CD8-positive, alpha-beta memory T cell (primary cell): ENCODE measurements at places on chromosomes 5 and 9.

DNA sequence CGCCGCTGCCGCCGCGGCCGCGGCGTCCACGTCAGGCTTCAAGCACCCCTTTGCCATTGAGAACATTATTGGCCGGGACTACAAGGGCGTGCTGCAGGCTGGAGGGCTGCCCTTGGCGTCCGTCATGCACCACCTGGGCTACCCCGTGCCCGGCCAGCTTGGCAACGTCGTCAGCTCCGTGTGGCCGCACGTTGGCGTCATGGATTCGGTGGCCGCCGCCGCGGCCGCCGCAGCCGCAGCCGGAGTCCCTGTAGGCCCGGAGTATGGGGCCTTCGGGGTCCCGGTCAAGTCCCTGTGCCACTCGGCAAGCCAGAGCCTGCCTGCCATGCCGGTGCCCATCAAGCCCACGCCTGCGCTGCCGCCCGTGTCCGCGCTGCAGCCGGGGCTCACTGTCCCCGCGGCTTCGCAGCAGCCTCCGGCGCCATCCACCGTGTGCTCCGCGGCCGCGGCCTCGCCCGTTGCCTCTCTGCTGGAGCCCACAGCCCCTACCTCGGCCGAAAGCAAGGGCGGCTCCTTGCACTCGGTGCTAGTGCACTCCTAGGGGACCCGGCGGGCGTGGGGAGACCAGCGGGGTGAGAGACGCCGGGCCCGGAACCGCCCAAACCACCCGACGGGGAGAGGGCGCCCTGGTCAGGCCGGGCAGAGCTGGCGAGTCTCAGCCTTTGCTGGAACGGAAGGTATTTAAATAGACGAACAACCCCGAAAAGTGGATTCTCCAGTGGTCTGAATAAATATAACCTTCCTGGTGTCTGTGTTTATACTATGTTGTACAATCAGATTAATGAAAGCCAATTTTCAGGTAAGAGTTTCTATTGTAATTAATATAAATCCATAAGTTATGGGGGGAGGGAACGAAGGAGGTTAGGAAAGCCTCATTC, 1.2 kb downstream of the FOXB2 start:
- no peak overlapping the region for H3K27ac ChIP-seq
- H3K36me3 ChIP-seq = no peaks in the 10 kb centered on the region
- no peak overlapping the region for H3K4me3 ChIP-seq

- no peaks in the 10 kb centered on the region for H3K36me3 ChIP-seq
- DNase-seq = no peak
- H3K4me1 ChIP-seq = no peaks in the 10 kb centered on the region
Measured at GRCh38 chr9:90433398-90433941, 209.2 kb downstream of the DIRAS2 start.

DNA sequence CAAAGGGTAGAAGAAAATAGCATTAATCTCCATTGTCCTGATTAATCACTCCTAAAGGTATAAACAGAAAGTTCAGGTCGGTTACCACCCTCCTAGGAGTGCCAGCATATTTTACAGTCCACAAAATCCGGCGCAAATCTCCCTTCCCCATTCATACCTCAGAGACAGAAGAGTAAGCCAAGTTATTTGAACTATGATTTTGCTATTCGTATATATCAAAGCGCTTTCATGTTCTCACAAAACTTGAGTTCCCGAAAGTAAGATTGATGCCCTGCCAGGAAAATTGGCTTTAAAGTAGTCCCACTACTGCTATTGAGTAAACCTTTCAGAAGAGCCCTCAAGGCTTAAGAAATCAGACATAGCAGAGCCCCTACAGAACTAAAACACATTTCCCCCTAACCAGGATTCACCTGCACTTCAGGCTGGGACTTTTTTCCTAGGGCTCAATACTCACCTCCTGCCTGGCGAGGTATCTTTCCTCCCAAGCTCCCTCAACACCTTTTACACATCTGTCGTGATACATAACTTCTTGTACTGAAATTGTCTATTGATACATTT, 21.8 kb upstream of the TRIM36 start:
- no peak for DNase-seq
- H3K4me1 ChIP-seq = no peaks in the 10 kb centered on the region
- H3K27me3 ChIP-seq = no peaks in the 10 kb centered on the region
- H3K36me3 ChIP-seq = no peaks in the 10 kb centered on the region

GRCh38 chr5:64331597-64332277, 166.1 kb downstream of the RNF180 start:
- H3K27ac ChIP-seq = no peak overlapping the region
- no peaks in the 10 kb centered on the region for H3K4me1 ChIP-seq
- DNase-seq = no peak
- no peaks in the 10 kb centered on the region for H3K27me3 ChIP-seq
- no peaks in the 10 kb centered on the region for H3K36me3 ChIP-seq
- no peak overlapping the region for H3K4me3 ChIP-seq

- peaks cover 49% of the 10 kb centered on the region for H3K4me1 ChIP-seq
- peak overlapping the region; percentile 99 for H3K27ac ChIP-seq
- DNase-seq = peak; percentile 82
- peak overlapping the region; percentile 86 for H3K4me3 ChIP-seq
- no peaks in the 10 kb centered on the region for H3K27me3 ChIP-seq
Measured at GRCh38 chr5:50667653-50668595, 1.5 kb downstream of the PARP8 start.

DNA sequence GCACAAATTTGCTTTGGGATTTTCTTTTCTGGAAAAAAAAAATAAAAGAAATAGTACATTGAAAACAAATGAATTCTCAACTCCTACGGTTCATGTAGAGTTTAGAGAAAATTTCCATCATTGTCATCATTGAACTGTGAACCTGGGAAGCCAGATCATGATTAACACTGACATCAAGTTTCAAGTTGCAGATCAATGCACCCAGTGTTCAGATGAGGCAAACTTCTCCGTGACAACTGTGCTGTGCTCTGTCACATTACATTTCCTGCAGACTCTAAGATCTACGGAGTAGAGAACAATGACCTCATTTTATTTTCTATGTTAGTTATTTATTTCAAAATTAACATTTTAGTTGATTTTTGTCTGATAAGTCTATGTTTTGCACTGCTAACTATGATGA, 99.7 kb downstream of the MAP1B start:
- no peaks in the 10 kb centered on the region for H3K27me3 ChIP-seq
- no peaks in the 10 kb centered on the region for H3K36me3 ChIP-seq
- DNase-seq = no peak
- H3K4me1 ChIP-seq = no peaks in the 10 kb centered on the region
- H3K4me3 ChIP-seq = no peak overlapping the region

- no peaks in the 10 kb centered on the region for H3K36me3 ChIP-seq
- H3K4me3 ChIP-seq = no peak overlapping the region
- H3K4me1 ChIP-seq = no peaks in the 10 kb centered on the region
- H3K27me3 ChIP-seq = peaks cover 4% of the 10 kb centered on the region
- H3K27ac ChIP-seq = no peak overlapping the region
Measured at GRCh38 chr5:140926443-140927227, 536 bp downstream of the PCDHAC1 start.

- no peaks in the 10 kb centered on the region for H3K36me3 ChIP-seq
- H3K4me1 ChIP-seq = no peaks in the 10 kb centered on the region
- no peaks in the 10 kb centered on the region for H3K27me3 ChIP-seq
- H3K27ac ChIP-seq = no peak overlapping the region
Measured at GRCh38 chr5:154236536-154237375, 46.2 kb downstream of the GALNT10 start.

DNA sequence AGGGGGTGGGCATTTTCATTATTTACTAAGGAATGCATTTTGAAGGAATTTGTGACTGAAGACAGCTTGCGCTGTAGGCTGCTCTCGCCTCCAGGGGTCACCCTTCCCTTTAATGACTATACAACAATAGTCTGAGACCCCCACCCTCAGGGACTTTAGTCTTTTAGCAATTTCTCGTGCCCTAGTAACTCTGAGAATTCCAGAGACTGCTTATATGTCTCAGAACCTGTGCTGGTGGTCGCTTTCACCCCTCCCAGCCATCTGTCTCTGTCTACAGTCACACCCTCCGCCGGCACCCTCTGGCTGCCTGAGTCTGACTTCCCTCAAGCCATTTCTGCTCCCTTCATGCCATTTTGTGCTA, 671.4 kb downstream of the NR2F1-AS1 start:
- H3K27ac ChIP-seq = no peak overlapping the region
- H3K4me1 ChIP-seq = no peaks in the 10 kb centered on the region
- H3K36me3 ChIP-seq = no peaks in the 10 kb centered on the region
- no peak overlapping the region for H3K4me3 ChIP-seq

DNA sequence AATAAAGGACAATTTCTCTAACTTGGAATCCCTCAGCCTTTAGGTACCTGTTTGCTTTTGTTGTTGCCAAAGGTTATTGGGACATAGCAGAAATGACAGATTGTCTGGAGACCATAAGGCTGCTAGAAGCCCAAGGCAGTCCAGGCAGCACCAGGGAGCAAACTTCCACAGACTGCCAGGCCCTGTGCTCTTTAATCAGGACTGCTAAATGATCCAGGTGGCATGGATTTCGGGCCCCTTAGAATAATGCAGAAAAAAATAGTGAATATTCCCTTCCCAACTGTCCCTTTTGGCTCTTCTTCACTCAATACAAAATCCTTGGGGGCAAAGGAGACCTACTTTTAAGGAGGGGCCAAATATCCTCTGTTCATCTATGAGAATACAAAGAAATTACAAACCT, 73.9 kb downstream of the GABRA1 start:
- no peak overlapping the region for H3K4me3 ChIP-seq
- H3K27ac ChIP-seq = no peak overlapping the region
- H3K27me3 ChIP-seq = no peaks in the 10 kb centered on the region
- H3K4me1 ChIP-seq = no peaks in the 10 kb centered on the region
- DNase-seq = no peak

GRCh38 chr5:141870228-141870627, 8.0 kb downstream of the PCDH1 start:
- no peak overlapping the region for H3K4me3 ChIP-seq
- no peak overlapping the region for H3K27ac ChIP-seq
- peaks cover 25% of the 10 kb centered on the region for H3K27me3 ChIP-seq
- DNase-seq = no peak

GRCh38 chr5:106875591-106876297, 795.0 kb downstream of the EFNA5 start:
- H3K27me3 ChIP-seq = no peaks in the 10 kb centered on the region
- no peaks in the 10 kb centered on the region for H3K36me3 ChIP-seq
- no peaks in the 10 kb centered on the region for H3K4me1 ChIP-seq
- DNase-seq = no peak
- H3K4me3 ChIP-seq = no peak overlapping the region
